ENCODE measurements at places on chromosomes 2 and 18.

GRCh38 chr2:126761981-126762878, 106.3 kb downstream of the GYPC start:
- no peak for DNase-seq

DNA sequence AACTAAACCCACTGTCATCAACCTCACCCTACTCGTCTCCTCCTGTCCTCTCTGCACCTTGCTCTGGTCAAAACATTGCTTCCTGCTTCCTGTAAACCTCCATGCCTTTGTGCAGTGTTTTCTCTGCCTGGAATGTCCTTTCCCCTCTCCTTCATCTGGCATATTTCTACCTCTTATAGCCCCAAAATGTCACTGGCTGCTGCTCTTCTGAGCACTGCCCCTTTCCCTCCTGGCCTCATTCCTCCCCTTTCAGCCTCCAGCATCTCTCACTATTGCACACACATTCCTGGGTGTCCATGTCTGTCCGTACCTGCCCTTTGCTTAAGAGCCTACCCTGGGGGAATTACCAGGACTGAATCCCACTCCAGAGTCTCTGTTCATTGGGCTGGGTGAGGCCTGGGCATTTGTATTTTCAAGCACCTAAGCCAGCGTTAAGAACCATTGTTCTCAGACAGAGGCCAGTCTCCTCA, 84.9 kb downstream of the MOGAT1 start:
- no peak for DNase-seq

GRCh38 chr18:39990540-39990939, 1964.5 kb upstream of the PIK3C3 start:
- DNase-seq, result no peak

GRCh38 chr2:32358111-32358482, 1.3 kb downstream of the BIRC6 start:
- no peak for DNase-seq

GRCh38 chr2:161344692-161345091, 36.5 kb downstream of the PSMD14 start:
- no peak for DNase-seq

DNA sequence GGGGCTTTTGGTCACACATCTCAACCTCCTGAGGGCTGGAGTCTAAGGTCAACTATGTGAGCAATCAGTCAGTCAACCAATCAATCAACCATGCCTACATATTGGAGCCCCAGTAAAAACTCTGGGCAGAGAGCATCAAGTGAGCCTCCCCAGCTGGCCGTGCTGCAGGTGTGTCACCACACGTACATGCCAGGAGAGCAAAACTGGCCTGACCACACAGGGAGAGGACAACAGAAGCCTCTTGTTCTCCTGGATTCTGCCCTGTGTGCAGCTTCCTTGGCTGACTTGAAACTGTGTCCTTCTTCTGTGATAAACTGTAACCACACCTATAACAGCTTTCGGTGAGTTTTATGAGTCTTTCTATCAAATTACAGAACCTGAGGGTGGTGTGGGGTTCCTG, 25.9 kb downstream of the GPR35 start:
- no peak for DNase-seq

GRCh38 chr2:222424729-222425671, 657 bp downstream of the SGPP2 start:
- DNase-seq, result peak; percentile 64

DNA sequence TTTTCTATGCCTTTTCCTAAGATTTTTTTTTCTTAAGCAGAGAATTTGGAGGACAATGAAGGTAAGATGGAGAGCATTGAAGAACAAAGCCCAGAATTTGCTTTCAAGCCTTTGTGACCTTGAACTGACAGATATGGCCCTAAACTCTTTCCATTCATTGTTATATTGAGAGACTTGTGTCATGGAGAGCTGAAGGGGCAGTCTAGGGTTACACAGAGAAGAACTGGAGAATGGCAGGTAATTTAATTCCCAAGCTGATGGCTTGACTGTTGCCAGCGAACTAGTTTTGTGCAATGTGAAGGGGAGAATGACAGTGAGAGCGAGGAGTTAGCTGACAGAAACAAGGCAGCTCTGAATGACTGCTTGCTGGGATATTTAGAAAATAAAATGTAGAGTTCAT, 1344.2 kb downstream of the LRP1B start:
- DNase-seq, result no peak

- no peak for DNase-seq
These were observed 13.2 kb upstream of the SCYGR5 start for GRCh38 chr2:227653419-227653818.

GRCh38 chr2:105734762-105735538, 9.8 kb upstream of the NCK2 start:
- no peak for DNase-seq

DNA sequence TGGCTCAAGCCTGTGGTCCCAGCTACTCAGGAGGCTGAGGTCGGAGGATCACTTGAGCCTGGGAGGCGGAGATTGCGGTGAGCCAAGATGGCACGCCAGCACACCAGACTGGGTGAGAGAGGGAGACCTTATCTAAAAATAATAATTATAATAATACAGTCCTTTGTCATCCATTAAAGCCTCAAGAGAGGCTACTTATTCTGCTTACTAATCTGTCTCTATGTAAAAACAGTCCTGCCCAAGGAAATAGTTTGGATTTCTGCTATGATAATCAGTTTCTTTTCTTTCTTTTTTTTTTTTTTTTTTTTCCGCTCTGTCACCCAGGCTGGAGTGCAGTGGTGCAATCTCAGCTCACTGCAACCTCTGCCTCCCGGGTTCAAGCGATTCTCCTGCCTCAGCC, 228.3 kb downstream of the C1D start:
- DNase-seq, result no peak

- DNase-seq, result no peak
These were observed 42.6 kb upstream of the HPCAL1 start for GRCh38 chr2:10260130-10260529.

Measured in head of caudate nucleus (tissue), 42 donors.